Type B pancreatic cell (in vitro differentiated cells): ENCODE measurements at places on chromosomes 16 and 17. TPM values are rescaled to one million over a fixed set of nuclear protein-coding genes. Genes with fewer than 3 reads are reported as not detected.
A peak's percentile ranks its signal among the peaks of the same experiment; 100 is the strongest.

DNA sequence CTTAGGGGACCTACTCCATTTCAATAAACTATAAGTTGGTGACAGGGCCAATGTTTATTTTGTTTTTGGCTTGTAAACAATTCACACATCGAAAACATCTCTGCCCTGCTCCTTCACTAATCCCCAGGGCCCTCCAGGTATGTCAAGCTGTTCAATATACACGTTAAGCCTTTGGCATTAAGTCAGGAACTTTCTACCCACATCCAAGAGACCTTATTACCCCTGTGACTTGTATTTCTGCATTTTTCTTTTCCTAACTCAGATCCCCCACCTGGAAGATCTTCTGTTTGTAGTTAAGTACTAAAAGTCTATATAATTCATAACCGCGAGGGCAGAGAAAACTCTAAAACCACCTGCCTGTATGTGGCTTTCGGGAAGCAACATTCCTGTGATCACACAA lies 106.8 kb upstream of the AXIN2 start:
- no peak for DNase-seq
- H3K36me3 ChIP-seq: peaks cover 3% of the 10 kb centered on the region
- no peak overlapping the region for H3K27ac ChIP-seq
- peaks cover 12% of the 10 kb centered on the region for H3K4me1 ChIP-seq

GRCh38 chr16:4684763-4685162 lies 8.6 kb upstream of the NUDT16L1 start:
- H3K27ac ChIP-seq: peak overlapping the region; percentile 8
- H3K4me1 ChIP-seq: no peaks in the 10 kb centered on the region
- H3K36me3 ChIP-seq: no peaks in the 10 kb centered on the region
- H3K27me3 ChIP-seq: no peaks in the 10 kb centered on the region
- DNase-seq: no peak

DNA sequence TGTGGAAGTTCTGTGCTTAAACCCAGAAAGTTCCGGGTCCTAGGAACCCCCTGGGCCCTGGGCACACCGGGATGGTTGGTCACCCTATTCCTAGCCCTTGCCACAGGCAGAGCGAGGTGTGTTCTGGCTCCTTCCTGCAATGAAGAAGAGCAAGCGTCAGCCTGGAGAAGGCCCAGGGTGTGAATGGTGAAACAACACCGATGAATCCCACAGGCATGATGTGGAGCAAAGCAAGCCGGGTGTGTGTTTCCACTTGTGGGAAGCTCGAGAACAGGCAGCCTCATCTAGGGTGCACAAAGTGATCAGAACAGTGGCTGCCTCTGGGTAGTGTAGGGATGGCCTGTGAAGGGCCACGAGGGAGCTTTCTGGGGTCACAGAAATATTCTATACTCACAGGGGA lies 13.8 kb downstream of the KCNG4 start:
- no peak overlapping the region for H3K27ac ChIP-seq
- peaks cover 5% of the 10 kb centered on the region for H3K4me1 ChIP-seq
- no peak for DNase-seq
- no peaks in the 10 kb centered on the region for H3K36me3 ChIP-seq
- peaks cover 3% of the 10 kb centered on the region for H3K27me3 ChIP-seq

GRCh38 chr17:28846231-28846630 lies 3.6 kb upstream of the FAM222B start:
- DNase-seq: no peak
- no peaks in the 10 kb centered on the region for H3K36me3 ChIP-seq

- H3K36me3 ChIP-seq: peaks cover 8% of the 10 kb centered on the region
- H3K27me3 ChIP-seq: no peaks in the 10 kb centered on the region
- H3K4me1 ChIP-seq: peaks cover 12% of the 10 kb centered on the region
- H3K4me3 ChIP-seq: no peak overlapping the region
Observed at GRCh38 chr17:9336817-9337216, 238.8 kb downstream of the STX8 start.

Gene CACNG1
- total RNA-seq: 0.24 and 0.29 TPM in 2 replicates

GRCh38 chr16:27995378-27995777 lies 68.1 kb downstream of the GSG1L start:
- no peaks in the 10 kb centered on the region for H3K27me3 ChIP-seq
- peaks cover 3% of the 10 kb centered on the region for H3K36me3 ChIP-seq
- H3K27ac ChIP-seq: no peak overlapping the region
- no peaks in the 10 kb centered on the region for H3K4me1 ChIP-seq

- no peak overlapping the region for H3K4me3 ChIP-seq
- H3K36me3 ChIP-seq: no peaks in the 10 kb centered on the region
- H3K4me1 ChIP-seq: peaks cover 10% of the 10 kb centered on the region
- DNase-seq: no peak
- no peaks in the 10 kb centered on the region for H3K27me3 ChIP-seq
Observed at GRCh38 chr16:49556249-49556605, 182.6 kb downstream of the C16orf78 start.

Gene MFAP4
- 2.6 and 18.0 TPM in 2 replicates for total RNA-seq

Gene CDRT15L2
- not detected in 2 replicates for total RNA-seq

GRCh38 chr17:66849032-66849655 lies 14.2 kb downstream of the CACNG5 start:
- no peak overlapping the region for H3K27ac ChIP-seq
- H3K36me3 ChIP-seq: no peaks in the 10 kb centered on the region
- no peaks in the 10 kb centered on the region for H3K4me1 ChIP-seq
- DNase-seq: no peak
- H3K27me3 ChIP-seq: peaks cover 12% of the 10 kb centered on the region

- H3K4me3 ChIP-seq: no peak overlapping the region
- no peak overlapping the region for H3K27ac ChIP-seq
- H3K27me3 ChIP-seq: no peaks in the 10 kb centered on the region
- H3K36me3 ChIP-seq: peaks cover 4% of the 10 kb centered on the region
- H3K4me1 ChIP-seq: peaks cover 6% of the 10 kb centered on the region
Observed at GRCh38 chr17:2701996-2702741, 9.4 kb downstream of the CLUH start.

Gene ZFP3
- total RNA-seq: 0.53 and 2.3 TPM in 2 replicates

- no peak overlapping the region for H3K27ac ChIP-seq
- no peaks in the 10 kb centered on the region for H3K4me1 ChIP-seq
- H3K4me3 ChIP-seq: no peak overlapping the region
- no peak for DNase-seq
Observed at GRCh38 chr16:88806491-88807111, 3.0 kb downstream of the CDT1 start.

Gene KCNJ16
- total RNA-seq: 6.2 and 13.5 TPM in 2 replicates

DNA sequence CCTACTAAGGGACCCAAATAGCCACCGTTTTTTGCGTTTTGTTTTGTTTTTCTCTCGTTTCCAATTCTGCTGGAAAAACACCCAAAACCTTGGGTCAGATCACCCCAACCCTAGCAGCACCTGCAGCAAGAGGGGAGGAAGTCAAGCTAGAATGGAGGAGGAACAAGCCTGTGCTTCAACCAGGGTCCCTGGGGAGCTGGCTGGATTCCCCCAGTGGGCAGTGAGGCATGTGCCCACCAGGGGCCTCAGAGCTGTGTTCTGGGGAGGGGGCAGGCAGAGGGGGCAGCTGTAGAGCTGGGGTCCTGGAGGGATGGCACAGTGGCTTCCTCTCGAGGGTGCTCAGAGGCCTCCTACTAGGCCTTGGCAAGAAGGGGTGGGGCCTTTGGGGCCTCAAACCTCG lies 6.5 kb downstream of the CD79B start:
- H3K27me3 ChIP-seq: no peaks in the 10 kb centered on the region
- no peak overlapping the region for H3K4me3 ChIP-seq
- no peaks in the 10 kb centered on the region for H3K4me1 ChIP-seq
- DNase-seq: no peak
- no peak overlapping the region for H3K27ac ChIP-seq

Gene OTOP2
- 0.12 TPM in 1 of 2 replicates, not detected in the other for total RNA-seq

- peaks cover 10% of the 10 kb centered on the region for H3K4me1 ChIP-seq
- no peak overlapping the region for H3K27ac ChIP-seq
- H3K36me3 ChIP-seq: peaks cover 3% of the 10 kb centered on the region
- peak overlapping the region; percentile 95 for H3K4me3 ChIP-seq
- no peak for DNase-seq
- no peaks in the 10 kb centered on the region for H3K27me3 ChIP-seq
Observed at GRCh38 chr16:3122926-3123570, 10.7 kb downstream of the ZNF205 start.

- no peak overlapping the region for H3K27ac ChIP-seq
- H3K4me3 ChIP-seq: no peak overlapping the region
- H3K27me3 ChIP-seq: no peaks in the 10 kb centered on the region
- H3K4me1 ChIP-seq: peaks cover 29% of the 10 kb centered on the region
- H3K36me3 ChIP-seq: no peaks in the 10 kb centered on the region
Observed at GRCh38 chr16:56910654-56911539, 21.0 kb upstream of the HERPUD1 start.

Gene KRT39
- 0.70 and 1.0 TPM in 2 replicates for total RNA-seq

Gene AIPL1
- not detected in 2 replicates for total RNA-seq

Gene MYH11
- 0.43 TPM in 1 of 2 replicates, not detected in the other for total RNA-seq

Gene APOH
- 4.1 and 6.4 TPM in 2 replicates for total RNA-seq

GRCh38 chr17:81093619-81094508 lies 58.9 kb downstream of the BAIAP2 start:
- no peak for DNase-seq
- H3K4me1 ChIP-seq: peaks cover 30% of the 10 kb centered on the region
- H3K36me3 ChIP-seq: no peaks in the 10 kb centered on the region
- no peaks in the 10 kb centered on the region for H3K27me3 ChIP-seq

Gene FLYWCH1
- 17.8 and 28.6 TPM in 2 replicates for total RNA-seq

- H3K4me1 ChIP-seq: no peaks in the 10 kb centered on the region
- DNase-seq: peak; percentile 55
- peaks cover 31% of the 10 kb centered on the region for H3K27me3 ChIP-seq
- no peak overlapping the region for H3K27ac ChIP-seq
- no peak overlapping the region for H3K4me3 ChIP-seq
Observed at GRCh38 chr16:55643161-55643970, 12.4 kb upstream of the SLC6A2 start.

DNA sequence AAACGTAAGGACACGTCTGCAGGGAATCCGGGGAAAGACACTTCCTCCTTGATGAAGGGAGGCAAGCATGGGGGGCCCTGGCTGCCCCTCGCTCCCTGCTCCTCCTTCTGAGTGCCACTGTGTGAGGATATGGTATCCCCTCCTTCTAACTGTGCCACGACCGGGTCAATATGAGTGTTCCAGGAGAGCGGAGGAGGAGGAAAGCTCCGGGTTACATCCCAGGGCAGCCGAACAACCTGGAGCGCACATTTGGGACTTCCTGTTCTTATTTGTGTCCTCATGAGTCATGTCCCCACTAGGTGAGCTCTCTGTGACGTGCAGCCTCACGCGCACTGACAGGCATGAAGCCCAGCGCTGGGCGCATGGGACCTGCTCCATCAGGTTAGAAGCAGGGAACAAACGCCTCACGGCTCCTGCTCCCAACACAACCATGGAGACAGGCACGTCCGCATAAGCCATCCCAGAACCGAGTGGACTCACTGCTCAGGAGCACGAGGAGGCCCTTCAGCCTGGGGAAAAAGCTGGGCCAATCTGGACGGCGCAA lies 92.9 kb upstream of the DNAH17 start:
- peaks cover 19% of the 10 kb centered on the region for H3K4me1 ChIP-seq
- H3K36me3 ChIP-seq: peaks cover 3% of the 10 kb centered on the region
- DNase-seq: no peak
- H3K27ac ChIP-seq: no peak overlapping the region

Gene SDK2
- total RNA-seq: 4.6 and 47.3 TPM in 2 replicates

DNA sequence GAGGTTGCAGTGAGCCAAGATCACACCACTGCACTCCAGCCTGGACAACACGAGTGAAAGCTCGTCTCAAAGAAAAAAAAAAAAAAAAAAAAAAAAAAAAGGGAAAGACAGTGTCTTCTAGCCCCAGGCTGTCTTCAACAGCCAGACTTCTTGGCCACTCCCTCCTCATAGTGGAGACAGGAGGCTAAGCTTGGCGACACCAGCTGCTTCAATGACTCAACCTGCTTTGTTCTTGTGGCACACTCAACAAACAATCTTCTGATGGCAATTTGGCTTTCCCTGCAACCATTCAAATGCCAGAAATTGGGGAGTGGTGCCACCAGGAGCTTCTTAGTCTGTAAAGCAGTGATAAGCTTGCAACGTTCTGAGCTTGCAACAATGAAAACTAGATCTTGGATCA lies 290.4 kb upstream of the DYNLRB2 start:
- H3K27ac ChIP-seq: no peak overlapping the region
- H3K27me3 ChIP-seq: peaks cover 8% of the 10 kb centered on the region
- H3K4me1 ChIP-seq: no peaks in the 10 kb centered on the region
- no peaks in the 10 kb centered on the region for H3K36me3 ChIP-seq
- no peak for DNase-seq

Gene CMC2
- total RNA-seq: 53.2 and 59.8 TPM in 2 replicates

GRCh38 chr16:19366391-19366790 lies 51.3 kb upstream of the TMC5 start:
- H3K4me3 ChIP-seq: no peak overlapping the region
- no peak overlapping the region for H3K27ac ChIP-seq
- no peaks in the 10 kb centered on the region for H3K4me1 ChIP-seq
- no peaks in the 10 kb centered on the region for H3K27me3 ChIP-seq
